RCC 7860 (cell line): ENCODE measurements at places on chromosomes 7 and 10.

GRCh38 chr7:114901771-114902170 is 20.1 kb upstream of the MDFIC start:
- DNase-seq, result peak; percentile 27

GRCh38 chr7:121872831-121873288 is at the start of gene PTPRZ1:
PTPRZ1 (plus strand) TSS chr7:121873161; CDS start chr7:121873500, 339 bp downstream.
- DNase-seq, result no peak

DNA sequence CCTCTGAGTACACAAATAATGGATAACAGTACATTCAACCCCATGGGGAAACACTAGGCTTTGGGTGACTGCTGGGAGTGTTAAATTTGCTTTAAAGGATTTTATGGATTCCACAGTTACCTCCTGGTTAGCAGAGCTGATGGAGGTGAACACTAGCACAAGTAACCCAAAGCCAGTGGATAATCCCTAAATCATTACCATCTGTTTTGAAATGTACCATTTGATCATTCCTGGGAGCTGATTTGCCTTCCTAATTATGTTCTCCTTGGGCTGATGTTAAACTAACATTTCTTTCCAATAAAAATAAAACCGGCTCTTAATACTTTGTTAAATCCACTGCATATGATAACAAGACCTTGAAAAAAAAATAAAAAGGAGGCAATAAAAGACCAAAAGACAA is 493.9 kb downstream of the PLXNA4 start:
- no peak for DNase-seq

DNA sequence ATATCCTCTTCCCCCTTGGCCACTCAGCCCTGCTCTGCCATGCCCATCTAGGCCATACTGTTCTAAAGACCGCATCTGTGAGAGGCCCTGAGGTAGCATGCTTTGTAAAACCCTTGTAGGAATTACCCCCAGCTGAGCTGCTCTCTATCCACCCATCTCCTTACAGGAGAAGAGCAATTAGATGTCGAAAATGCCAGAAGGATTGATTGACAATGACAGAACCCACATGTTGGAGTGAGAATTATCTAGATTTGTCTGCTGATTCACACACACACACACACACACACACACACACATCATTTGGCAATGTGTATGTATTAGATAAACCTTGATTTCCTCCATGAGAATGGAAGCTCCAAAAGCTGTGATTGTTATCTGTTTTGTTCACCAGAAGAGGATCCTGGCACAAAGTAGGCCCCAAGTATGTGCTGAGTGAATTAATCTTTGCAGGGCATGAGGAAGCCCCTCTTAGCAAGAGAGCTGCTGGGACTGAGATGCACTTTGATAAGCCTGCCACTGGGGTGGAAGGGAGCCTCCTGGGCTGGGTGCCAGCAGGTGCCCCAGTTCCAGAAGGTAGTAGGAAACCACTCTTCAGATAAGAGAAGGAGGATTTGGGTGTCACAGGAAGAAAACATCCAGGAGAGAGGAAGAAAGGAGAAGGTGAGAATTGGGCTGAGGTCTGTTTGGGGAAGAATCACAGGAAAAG is 187.5 kb upstream of the ADO start:
- DNase-seq, result no peak

DNA sequence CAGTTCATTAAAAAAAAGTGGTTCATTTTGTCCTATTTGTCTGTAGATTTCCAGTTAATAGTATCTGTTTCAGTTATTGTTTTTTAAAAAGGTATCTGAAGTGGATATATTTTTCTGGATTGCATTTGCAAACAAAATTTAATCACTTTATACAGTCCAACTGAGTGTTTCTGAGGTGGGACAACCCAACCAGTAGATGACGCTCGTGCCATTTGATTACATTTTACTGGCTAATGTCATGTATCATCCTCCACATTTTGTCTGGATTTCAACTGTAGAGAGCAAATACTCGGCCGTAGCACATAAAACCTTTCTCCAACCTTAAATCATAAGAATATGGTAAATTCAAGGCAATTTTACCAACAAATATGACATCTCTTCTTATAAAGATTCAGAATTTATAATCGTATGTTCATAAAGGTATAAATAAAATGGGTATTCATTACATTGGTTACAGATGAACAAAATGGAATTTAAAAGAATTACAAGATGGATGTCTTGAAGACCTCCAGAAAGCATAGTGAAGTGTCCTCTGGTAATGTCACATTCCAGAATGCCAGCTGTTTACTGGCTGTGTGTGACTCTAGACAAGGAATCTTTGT is 789.0 kb downstream of the PHTF2 start:
- no peak for DNase-seq

- DNase-seq, result no peak
These were observed 478 bp upstream of the ZNF22 start for GRCh38 chr10:45000138-45000751.

DNA sequence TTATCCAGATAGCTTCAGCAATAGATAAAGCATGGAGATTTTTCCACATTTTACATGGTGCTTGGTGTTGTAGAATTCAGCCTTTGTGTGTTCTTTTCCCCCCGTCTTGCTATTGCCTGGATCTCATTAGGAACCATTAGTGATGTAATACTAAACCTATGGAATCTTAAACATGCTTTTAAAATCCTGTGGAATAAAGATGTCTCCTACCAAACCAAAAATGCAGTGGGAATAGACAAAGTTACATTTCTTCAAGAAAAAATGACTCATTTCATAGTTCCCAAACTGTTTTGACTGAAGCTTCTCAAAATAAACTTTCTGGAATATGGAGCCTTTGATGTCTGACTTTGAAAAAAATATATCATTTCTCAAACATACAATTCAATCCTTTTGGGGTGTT is 44.0 kb downstream of the CALD1 start:
- no peak for DNase-seq

GRCh38 chr7:92835261-92835850 is 1.0 kb downstream of the CDK6 start:
- peak; percentile 75 for DNase-seq

DNA sequence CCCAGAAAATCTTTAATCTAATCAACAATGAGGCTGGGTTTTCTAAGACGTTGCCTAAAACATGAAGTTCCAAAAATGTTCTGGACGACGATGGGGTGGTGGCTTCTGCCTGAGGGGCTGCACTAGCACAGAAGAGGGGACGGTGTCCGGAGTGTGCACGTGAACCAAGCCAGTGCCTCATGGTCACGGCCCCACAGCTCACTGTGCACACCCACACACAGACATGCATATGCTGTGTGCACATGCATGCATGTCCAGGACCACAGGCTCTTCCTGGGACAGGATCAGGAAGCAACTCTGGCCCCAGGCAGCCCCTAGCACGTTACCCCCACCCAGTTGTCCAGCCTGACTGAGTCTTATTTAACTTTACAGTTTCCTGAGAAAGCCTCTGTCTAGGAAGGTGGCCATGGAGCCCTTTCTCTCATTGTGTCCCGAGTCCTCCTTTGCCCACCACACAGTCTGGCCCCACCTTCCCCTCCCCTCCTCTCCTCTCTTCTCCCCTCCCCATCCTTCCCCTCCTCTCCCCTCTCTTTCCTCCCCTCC is 100.8 kb downstream of the DNAJB6 start:
- no peak for DNase-seq

- DNase-seq, result no peak
These were observed 264.0 kb upstream of the PRKCQ start for GRCh38 chr10:6843894-6844650.

DNA sequence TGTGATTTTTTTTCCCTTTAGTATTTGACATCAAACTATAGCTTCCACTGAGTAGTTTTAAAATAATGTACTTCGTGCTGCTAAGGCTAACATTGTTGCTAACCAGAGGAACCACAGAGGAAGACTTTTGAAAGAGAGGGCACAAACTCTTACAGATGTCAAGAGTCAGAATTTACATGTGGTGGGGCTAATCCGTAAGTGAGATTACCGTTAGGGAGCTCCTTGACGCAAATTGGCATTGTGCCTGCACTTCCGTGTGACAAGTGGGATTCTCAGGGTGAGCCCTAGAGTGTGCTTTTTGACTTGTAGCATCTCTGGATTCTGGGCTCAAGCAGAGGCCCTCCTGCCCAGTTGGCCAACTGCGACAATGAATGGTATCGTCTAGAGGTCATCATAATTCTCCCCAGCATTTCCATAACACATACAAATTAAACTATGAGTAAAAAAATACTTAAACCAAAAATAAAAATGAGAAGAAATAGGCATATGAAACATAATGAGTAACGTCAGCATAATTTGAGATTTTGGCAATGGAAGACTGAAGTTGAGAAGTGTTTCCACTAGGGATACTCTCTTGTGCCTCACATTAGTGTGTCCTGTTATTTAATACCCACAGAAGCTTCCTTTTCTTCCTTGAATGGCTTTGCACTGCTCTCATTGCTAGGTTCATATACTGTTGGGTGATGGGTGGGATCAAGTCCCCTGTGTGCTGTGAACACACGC is 164.0 kb downstream of the SDK1 start:
- DNase-seq, result no peak

GRCh38 chr7:123198668-123199652 is 809 bp downstream of the SLC13A1 start:
- no peak for DNase-seq

GRCh38 chr10:99760321-99760720 is 22.1 kb upstream of the ABCC2 start:
- no peak for DNase-seq

DNA sequence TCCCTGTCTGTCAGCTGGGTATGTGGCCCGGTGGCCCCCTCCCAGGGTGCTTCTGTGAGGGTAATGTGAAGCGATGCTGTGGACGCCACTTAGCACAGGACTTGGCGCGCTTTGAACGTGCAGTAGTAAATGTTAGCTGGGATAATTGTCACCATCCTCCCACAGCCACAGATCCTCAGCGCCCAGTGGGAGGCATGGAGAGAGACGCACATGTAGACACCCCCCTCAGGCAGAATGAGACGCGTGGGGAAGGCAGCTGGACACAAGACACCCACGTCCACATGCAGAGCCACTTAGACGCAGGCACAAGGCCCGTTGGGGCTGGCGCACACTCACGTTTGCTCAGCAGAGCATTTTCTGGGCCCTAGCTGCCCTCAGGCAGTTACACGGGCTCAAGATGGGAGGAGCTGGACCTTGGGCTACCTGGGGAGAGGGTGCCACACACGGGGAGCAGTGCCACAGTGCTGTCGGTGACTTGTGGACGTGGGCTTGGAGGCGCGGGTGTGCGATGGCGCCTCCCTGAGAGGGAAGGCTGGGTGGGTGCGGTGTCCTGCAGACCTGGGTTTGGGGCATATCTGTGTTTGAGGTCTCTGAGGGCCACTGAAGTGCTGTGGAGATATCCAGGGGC is 26.4 kb downstream of the ADCYAP1R1 start:
- no peak for DNase-seq

DNA sequence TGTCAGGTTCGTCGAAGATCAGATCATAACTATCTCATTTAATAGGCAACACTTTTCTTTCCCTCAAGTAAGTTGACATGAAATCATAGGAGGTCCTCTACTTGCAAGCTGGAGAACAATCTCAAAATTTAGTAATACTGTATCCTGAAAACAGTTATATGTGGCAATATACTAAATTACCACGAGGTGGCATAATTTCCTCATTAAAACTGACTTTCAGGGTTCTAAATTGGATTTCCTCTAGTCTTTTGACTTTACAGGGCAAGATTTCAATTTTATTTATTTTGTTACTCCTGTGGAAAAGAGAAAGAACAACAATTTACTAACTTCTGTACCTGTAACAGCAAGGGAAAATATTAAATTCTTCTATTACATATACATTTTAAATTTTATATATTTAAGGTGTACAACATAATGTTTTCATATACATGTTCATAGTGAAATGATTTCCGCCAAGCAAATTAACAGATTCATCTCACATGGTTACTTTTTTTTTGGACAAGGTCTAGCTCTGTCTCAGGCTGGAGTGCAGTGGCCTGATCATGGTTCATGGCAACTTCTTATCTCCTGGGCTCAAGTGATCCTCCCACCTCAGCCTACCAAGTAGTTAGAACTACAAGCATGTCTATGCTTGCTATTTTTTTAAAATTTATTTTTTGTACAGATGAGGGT is 53.4 kb upstream of the CYP2C18 start:
- peak; percentile 38 for DNase-seq

DNA sequence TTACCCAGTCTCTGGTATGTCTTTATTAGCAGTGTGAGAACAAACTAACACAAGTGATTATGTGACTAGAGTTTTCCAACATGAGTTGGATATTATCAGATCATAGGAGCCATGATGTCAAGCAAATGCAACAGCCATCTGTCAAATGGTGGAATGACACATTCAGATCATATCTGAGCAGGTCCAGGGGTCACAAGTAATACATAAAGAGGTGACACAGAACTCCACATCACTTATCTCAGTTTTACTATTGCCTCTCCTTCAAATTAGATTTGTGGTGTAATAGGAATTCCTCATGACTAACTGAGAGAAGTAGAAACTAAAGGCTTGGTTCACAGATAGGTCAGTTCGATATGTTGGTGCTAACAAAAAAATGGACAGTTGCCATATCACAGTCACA is 12.2 kb upstream of the SAMD9L start:
- DNase-seq, result peak; percentile 43

GRCh38 chr10:73920089-73920488 is 9.2 kb downstream of the PLAU start:
- DNase-seq, result no peak

DNA sequence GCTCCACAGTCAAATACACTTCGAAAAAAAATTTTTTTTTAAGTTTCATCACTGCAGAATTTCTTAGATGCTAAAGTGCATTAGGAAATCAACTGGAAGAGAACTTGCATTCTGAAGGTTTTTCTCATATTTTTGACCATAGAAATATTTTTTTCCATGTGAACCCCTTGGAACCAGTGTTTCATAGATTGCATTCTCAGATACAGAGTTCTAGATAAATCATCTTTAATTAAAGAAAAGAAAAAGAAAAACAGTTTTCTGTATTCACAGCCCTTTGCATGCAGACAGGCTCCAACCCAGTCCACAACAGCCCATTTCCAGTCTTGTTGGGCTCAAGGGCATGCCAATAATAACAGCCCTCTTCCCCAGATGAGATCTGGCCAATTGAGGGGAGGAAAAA is 75.5 kb upstream of the RPA3 start:
- no peak for DNase-seq

DNA sequence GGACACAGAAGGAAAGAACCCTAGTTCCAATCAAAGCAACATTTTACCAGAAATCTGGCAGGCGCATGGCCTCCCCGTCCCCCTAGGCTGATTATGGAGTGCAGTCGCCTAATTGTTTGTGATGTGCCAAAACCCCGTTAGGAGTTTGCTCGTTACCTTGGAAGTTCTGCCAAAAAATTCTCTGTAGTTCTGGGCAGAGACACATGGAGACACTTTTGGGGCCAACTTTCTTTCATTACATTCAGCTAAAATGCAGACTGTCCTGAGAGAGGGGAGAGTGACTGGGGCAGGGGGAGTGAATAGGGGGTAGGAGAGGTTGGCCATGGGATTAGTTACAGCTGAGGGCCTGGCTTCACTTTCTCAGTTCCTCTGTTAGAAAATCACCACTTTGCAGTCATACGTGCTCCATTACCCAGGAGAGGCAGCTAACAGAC is 158.0 kb upstream of the NPVF start:
- DNase-seq, result no peak

- DNase-seq, result no peak
These were observed 21.3 kb upstream of the ZNF467 start for GRCh38 chr7:149794661-149795060.

GRCh38 chr7:2979201-2979631 is 64.5 kb downstream of the CARD11 start:
- no peak for DNase-seq
